Mesothelial cell of epicardium (in vitro differentiated cells): ENCODE measurements at places on chromosomes 4 and X. TPM values are rescaled to one million over a fixed set of nuclear protein-coding genes. Genes with fewer than 3 reads are reported as not detected.

MAGED1 gene
- total RNA-seq: 354 to 374 TPM (median 363 TPM) in 3 replicates

MAGIX gene
- total RNA-seq: 6.3 to 7.1 TPM (median 6.4 TPM) in 3 replicates

FDCSP gene
- 0.72 to 1.5 TPM (median 0.75 TPM) in 3 replicates for total RNA-seq

MYL5 gene
- total RNA-seq: 25.0 to 32.1 TPM (median 32.0 TPM) in 3 replicates

DNA sequence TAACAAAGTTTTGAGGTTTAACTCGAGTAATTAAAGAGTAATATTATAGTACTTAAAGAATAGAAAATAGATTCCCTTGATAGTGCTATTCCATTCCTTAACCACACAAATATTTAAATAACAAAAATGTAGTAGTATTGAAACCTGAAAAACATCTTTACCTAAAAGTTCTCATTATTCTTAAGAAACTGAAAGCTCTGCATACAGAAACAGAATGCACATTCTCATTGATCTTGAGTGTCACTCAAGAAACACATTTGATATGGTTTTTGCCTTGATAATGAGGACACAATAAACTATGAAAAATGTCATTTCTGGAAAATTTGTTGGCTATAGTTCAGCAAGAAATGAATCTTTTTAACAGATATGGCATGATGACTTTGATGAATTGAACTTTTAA, 268.5 kb downstream of the COL25A1 start:
- no peak for DNase-seq

DNA sequence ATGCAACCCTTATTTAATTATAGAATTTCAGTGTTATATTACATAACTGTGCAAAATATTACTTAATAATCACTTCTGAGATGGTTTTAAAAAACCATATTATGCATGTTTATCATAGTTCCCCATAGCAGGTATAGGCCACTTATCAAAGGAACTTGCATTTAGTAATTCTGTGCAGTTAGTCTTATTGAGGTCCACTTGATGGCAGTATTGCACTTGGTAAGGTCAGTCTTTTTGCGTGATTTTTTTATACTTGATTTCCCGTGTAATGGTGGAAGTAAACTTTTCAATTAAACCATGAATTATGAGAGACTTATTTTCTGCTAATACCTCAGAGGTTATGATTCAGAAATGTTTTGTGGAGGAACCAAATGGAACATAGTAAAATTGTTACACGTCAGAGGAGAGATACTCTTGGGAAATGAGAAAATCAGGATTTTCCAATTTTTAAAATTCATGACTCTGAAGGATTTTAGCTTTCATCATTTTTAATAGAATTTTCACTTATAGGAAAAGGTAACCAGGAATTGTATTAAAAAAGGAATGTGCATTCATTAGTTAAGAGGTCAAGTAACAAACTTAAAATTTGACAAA, 230.0 kb downstream of the CCSER1 start:
- DNase-seq: no peak

DNA sequence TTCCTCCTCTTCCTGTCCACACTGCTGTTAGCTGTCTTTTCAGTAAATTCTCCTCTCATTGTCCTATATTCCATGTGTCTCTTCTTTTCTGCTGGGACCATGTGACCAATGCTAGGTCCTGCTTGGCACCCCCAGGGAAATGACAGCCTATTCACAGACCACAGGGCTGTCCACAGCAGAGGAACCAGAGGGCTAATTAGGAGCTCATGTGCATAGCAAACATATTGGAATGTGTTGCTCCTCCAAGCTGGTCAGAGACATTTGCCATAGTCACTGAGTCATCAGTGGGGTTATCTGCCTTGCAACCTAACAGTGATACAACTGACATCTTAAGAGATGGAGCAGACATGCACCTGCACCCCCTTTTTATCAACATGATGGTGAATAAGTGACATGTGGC, 67.9 kb upstream of the PUDP start:
- DNase-seq: no peak

DNA sequence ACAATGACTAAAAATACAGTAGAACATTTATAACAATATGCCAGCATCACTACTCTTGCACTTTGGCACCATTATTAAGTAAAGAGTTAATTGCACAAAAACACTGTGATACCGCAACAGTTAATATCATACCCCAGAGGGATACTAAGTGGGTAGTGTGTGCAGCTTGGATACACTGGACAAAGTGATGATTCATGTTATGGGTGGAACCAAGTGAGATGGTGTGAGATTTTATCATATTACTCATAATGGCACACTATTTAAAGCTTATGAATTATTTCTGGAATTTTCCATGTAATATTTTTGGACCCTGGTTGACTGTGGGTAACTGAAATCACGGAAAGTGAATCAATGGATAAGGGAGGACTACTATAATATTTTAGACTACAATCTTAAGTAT, 265.3 kb downstream of the PCDH18 start:
- no peak for DNase-seq

DNA sequence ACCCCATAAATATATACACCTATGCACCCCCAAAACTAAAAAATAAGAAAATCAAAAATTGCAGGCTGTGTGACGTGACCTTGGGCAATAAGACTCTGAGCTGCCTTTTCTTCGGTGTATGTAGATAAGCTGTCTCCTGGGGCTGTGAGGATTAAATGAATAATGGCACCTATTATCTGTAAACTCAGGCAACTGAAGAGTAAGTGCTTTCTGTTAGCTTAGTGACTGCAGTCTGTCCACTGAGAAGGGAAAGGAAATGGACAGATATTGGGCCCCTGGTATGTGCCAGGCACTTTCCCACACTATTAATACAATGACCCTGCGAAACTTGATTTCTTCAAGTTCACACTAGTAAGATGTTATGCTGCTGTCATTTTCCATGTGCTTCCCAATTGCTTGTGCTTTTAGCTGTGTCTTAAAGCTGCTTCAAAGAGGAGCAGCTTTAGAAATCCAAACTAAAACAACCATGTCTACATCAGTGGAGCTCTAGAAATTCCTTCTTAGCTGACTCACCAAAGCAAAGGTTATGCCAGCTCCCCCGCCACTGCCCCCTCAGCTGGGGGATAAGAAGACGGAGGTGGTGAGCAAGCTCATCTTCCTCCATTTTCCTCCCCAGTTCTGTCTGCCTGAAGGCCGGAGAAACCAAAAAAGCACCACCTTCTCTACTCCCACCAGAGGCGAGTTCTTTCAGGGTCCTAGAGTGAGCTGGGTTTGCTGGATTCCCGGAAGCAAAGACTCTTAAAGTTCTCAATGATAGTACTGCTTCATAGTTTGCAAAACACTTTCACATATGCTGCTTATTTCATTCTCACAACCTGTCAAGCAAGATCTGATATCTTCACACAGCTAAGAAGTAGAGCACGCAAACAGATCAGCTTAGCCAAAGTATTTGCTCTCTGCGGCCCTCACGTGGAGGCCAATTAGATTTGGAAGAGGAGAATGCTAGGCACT, 8.8 kb upstream of the DGAT2L6 start:
- no peak for DNase-seq

GRCh38 chrX:152619897-152620296, 17.8 kb upstream of the GABRQ start:
- no peak for DNase-seq

DNA sequence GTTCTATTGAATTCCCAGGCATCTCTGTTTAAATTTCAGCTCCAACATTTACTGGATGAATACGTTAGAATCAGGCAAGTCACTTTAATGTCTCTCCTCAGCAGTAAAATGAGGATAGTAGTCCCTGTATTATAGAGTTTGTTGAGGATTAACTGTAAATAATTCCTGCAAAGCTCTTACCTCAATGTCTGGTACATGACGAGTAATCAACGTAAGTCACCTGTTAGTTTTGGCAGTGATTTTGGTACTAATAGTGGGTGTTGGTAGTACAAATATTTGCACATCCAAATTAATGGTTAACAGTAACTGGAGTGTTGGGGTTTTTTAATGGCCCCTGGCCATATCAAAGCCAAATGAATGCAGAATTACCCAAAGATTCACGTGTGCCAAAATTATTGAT, 189.8 kb upstream of the GALNT7 start:
- DNase-seq: no peak

GRCh38 chr4:48047421-48047844, 30.9 kb downstream of the NIPAL1 start:
- DNase-seq: no peak

- DNase-seq: no peak
These were observed 317.0 kb upstream of the ANXA10 start for GRCh38 chr4:167775375-167775774.

GRCh38 chr4:14018191-14018853, 390.8 kb upstream of the BOD1L1 start:
- no peak for DNase-seq

GRCh38 chrX:103687696-103688201, 1.2 kb upstream of the MORF4L2 start:
- peak; percentile 66 for DNase-seq

DNA sequence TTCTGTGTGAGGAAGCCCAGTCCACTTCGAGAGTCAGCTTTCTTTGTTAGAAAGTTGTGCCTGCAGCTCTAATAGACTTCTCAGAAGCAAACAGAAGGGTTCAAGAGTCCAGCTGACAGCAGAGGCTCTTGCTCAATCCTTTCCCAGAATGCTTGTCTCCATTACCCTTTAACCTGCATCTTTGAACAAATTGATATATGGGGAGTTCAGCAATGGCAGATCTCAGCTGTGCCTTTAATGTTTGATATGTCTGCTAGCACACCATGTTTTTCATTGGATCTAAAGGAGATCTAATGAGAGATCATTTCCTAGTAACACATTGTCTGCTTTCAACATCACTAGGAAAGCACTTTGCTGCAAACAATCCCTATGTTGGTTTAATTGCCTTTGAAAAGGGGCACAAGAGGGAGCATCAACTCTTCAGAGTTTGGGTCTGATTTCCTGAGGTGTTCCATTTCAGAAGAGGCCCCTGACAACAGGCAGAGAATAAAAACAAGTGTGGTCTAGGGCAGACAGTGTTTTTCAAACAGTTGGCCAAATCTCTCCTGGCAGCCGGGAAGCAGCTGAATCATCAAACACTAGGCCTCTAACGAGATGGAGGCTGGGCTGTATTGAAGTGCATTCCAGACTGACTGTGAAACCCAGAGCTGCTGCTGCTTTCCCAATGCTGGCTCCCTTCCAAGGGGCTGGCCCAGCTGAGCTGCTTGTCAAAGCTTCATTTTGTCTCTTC, 55.5 kb downstream of the LUZP4 start:
- peak; percentile 92 for DNase-seq

- DNase-seq: no peak
These were observed 580.6 kb downstream of the INPP4B start for GRCh38 chr4:142265536-142265935.

DNA sequence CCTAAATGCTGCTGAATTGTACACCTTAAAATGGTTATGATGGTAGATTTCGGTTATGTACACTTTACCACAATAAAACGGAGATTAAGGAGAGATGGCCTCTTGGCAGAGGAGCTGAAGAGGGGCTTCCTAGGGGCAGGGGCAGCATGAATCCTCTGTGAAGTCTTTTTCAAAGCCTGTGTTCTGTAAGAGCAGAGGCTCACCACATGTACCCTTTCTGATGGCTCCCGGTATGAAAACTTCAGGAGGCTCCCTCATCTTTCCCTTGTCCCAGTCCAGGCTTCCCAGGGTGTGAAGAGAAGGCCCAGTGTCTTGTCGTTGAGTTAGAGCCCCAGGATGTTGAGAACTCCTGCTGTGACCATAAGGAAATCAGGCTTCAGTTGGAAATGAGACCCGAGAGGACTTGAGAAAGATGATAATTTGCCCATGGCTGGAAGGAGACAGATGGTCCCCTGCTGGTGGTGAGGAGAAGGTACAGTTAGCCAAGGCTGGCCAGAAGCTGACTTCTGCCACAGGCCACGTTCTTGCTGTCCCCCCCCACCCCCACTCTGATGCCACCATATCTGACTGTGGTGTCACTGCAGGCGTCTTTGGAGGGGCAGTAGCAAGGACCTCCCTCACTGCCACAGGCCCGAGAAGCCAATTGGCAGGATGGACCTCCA, 31.8 kb upstream of the MTM1 start:
- DNase-seq: no peak

GRCh38 chr4:81428002-81428401, 43.7 kb downstream of the RASGEF1B start:
- no peak for DNase-seq

DNA sequence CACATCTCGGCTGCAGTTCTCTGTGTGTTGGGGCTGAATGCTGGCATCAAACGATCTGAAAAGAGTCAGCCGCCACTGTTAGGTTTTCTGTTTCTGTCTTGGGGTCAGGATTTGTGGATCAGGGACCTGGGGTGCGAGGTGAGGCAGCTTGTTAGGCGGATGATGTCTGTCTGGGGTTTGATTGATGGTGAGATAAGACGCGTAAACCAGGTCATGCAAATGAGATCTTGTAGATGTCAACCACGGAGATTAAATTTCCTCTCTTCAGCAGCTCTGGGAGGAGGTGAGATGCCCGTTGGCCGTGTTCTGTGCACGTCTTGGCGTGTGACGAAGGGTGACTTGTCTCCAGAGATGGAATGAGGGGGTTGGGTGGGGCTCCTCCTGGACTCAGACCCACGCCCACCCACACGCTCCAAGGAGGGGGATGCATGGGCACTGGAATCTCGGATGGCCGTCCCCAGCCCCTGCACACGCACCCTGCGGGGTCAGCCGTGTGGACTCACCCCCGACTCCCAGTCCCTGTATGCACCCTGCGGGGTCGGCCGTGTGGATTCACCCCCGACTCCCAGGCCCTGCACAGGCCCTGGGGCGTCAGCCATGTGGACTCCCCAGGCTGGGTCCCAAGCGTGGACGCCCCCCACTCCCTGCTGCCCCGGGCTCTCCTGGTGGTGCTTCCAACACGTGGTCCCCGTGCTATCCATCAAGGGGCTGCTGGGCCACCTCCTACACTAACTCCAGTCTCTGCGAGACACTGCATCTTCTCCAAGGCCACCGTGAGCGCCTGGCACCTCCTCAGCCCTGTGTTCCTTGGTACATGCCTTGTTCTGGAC, 16.0 kb upstream of the UVSSA start:
- no peak for DNase-seq

DNA sequence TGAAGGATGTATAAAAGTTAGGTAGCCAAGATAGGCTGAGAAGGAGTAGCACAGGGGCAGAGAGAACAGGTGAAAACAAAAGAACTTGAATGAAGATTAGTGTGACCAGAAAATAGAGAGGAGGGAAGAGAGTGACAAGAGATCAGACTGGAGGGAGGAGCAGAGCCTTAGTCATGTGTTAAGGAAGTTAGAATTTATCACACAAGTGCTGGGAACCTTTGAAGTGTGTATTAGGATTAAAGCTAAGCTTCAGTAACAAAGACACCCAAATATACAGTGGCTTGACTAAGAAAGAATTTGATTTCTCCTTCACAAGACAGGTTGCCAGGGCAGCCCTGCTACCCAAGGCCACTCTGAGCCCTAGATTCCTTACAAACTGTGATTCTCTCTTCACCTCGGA, 10.7 kb upstream of the CCDC149 start:
- no peak for DNase-seq

GRCh38 chr4:33996075-33996718, 2248.1 kb downstream of the ARAP2 start:
- DNase-seq: no peak
